ENCODE measurements at places on chromosomes 1 and 21. TPM values are rescaled to one million over a fixed set of nuclear protein-coding genes. Genes with fewer than 3 reads are reported as not detected.

Gene DNALI1
- total RNA-seq, result 0.34 TPM

Gene PLA2G5
- total RNA-seq, result 4.0 TPM

Gene PERM1
- total RNA-seq, result not detected

Gene MFAP2
- total RNA-seq, result 36.8 TPM

Gene SHISAL2A
- total RNA-seq, result not detected

Gene C1orf210
- not detected for total RNA-seq

Gene THEMIS2
- 18.1 TPM for total RNA-seq

Gene EXOC8
- 11.0 TPM for total RNA-seq

Gene BEND5
- total RNA-seq, result 3.9 TPM

Gene FAM20B
- total RNA-seq, result 23.0 TPM

Gene KCNA3
- not detected for total RNA-seq

Gene NID1
- total RNA-seq, result 87.7 TPM

Gene COL11A1
- not detected for total RNA-seq

Gene CDA
- total RNA-seq, result 1.1 TPM

Gene SFN
- 0.20 TPM for total RNA-seq

Gene TCHH
- total RNA-seq, result not detected

Gene KRTAP19-1
- total RNA-seq, result not detected

Gene TMOD4
- 0.79 TPM for total RNA-seq

Gene BEST4
- total RNA-seq, result not detected

Gene VSIG8
- not detected for total RNA-seq

Gene SSU72
- 116 TPM for total RNA-seq

Gene CAPZA1
- total RNA-seq, result 293 TPM

Gene EPS15
- 32.2 TPM for total RNA-seq

Gene GOLPH3L
- 25.8 TPM for total RNA-seq

Gene DMBX1
- not detected for total RNA-seq

Gene BSND
- not detected for total RNA-seq

Gene KLHL12
- 18.7 TPM for total RNA-seq
